Spleen (tissue), 13 donors: ENCODE measurements at places on chromosomes 11 and 22. TPM values are rescaled to one million over a fixed set of nuclear protein-coding genes. Genes with fewer than 3 reads are reported as not detected.
A peak's percentile ranks its signal among the peaks of the same experiment; 100 is the strongest.

- no peak overlapping the region for H3K27ac ChIP-seq
- H3K36me3 ChIP-seq, result no peaks in the 10 kb centered on the region
- no peaks in the 10 kb centered on the region for H3K4me1 ChIP-seq
- no peaks in the 10 kb centered on the region for H3K27me3 ChIP-seq
- no peak for DNase-seq
Observed at GRCh38 chr11:40597546-40598113, 861.8 kb downstream of the LRRC4C start.

GRCh38 chr22:26725012-26725676 is 67.8 kb downstream of the MIAT start:
- H3K27ac ChIP-seq, result no peak overlapping the region
- DNase-seq, result no peak
- H3K4me1 ChIP-seq, result no peaks in the 10 kb centered on the region
- peaks cover 29% of the 10 kb centered on the region for H3K36me3 ChIP-seq

DNA sequence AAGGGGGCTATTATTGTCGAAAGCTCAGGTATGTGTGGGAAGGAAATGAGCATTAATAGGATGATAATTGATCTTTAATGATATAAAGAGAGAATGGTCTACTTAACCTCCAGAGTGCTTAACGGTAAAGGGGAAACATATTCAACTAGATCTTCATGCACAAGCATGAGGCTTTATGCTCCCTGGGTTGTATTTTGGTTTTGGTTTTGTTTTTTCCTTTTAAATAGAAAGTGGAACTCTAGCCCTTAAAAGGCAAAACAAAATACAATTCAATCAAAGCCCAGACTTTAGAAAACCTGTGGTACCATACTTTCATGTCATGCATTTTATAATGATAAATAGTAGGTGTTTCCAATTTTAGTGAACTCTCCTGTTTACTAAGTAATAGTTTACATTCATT is 622.7 kb downstream of the METTL15 start:
- H3K4me1 ChIP-seq, result no peaks in the 10 kb centered on the region
- no peak overlapping the region for H3K4me3 ChIP-seq
- DNase-seq, result no peak
- no peak overlapping the region for H3K27ac ChIP-seq

DNA sequence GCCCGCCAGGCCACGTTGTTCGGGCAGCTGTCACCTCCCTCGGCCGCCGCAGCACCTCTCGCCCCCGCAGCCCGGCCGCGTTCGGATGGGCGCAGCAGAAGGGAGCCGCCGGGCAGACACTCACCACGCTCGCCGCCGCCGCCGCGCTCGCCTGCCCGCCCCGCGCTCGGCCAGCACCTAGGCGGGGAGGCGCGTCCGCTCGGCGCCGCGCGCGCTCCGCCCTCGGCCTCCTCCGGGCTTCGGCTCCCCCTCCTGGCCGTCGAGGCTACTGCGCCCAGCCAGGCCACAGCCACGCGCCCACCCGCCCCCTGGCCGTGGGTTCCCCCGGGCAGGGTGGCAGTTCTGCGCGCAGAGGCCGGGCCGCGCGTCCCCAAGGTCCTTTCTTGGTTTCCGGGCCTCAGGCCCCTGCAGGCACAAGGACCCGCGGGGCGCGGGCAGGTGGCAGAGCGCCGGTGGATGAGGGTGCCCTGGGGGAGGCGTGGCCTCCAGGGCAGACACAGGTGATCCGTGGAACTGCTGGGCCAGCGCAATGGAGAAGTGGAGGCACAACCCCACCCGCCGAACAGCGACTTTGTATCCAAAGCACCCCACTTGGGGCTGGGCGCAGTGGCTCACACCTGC is at the start of gene SLC25A22:
TSS of gene SLC25A22 (minus strand) at position 189 of the 621 bp plus-strand sequence. CDS start 3,275 bp downstream, outside the sequence.
- peak within 1 kb of the TSS; percentile 95 for H3K4me3 ChIP-seq
- peak within 1 kb of the TSS; percentile 78 for H3K27ac ChIP-seq
- H3K27me3 ChIP-seq, result no peaks in the 10 kb centered on the region
- DNase-seq, result peak; percentile 97
- H3K4me1 ChIP-seq, result peaks cover 56% of the 10 kb centered on the region
- H3K36me3 ChIP-seq, result peaks cover 27% of the 10 kb centered on the region

GRCh38 chr11:127103586-127104388 is 103.2 kb upstream of the KIRREL3 start:
- H3K27me3 ChIP-seq, result no peaks in the 10 kb centered on the region
- no peak overlapping the region for H3K27ac ChIP-seq
- H3K36me3 ChIP-seq, result no peaks in the 10 kb centered on the region
- no peak overlapping the region for H3K4me3 ChIP-seq
- no peaks in the 10 kb centered on the region for H3K4me1 ChIP-seq

DNA sequence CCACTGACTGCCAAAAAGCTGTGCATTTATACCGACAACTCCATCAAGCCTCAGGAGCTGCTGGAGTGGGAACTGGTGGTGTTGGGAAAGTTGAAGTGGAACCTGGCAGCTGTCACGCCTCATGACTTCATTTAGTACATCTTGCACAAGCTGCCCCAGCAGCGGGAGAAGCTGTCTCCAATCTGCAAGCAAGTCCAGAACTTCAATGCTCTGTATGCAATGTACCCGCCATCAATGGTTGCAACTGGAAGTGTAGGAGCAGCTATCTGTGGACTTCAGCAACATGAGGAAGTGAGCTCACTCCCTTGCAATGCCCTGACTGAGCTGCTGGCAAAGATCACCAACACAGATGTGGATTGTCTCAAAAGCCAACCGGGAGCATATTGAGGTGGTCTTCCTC is at the start of gene SLC22A25:
TSS of gene SLC22A25 (minus strand) at position 67 of the 400 bp plus-strand sequence. CDS start 13,947 bp downstream, outside the sequence.
- no peak within 1 kb of the TSS for H3K4me3 ChIP-seq
- H3K27me3 ChIP-seq, result no peaks in the 10 kb centered on the region
- H3K27ac ChIP-seq, result no peak within 1 kb of the TSS
- no peaks in the 10 kb centered on the region for H3K4me1 ChIP-seq

DNA sequence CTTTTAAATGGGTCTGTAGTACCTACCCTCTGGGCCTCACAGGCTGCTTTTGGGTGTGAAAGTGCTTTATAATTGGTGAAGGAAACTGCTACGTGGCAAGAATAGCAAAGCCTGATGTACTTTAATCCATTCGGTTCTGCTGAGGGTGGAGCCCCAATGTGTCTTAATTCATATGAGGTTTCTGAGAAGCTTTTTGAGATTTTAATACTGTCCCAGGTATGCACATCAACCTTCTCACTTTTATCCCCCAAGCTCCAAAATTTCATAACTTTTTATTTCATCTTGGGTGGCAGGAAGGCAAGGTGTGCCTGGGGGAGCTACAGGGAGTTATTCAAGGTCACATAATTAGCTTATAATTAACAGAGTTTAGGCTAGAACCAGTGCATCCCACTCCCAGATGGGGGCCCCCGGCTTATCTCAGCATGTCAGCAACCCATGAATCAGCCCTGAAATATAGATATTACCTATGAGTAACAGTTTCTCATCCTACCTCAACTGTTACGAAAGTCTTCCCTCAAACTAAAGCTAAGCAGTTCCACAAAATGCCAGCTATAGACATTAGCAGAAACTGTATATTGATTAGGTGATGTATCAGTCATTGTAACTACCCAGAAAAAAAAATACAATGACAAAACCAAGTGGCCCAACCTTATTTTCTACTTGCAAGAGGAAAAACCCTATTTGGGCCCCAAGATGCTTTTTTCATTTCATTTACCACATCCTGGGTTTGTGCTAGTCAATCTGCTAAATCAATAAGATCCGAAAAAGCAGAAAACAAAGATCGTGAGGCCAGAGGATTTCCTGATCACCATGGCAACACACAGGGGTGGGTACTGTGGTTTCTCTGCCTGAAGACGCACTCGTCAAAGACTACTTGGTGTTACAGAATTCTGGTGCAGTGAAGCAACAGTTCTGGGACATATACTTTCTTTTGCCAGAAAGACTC is 26.7 kb downstream of the CD44 start:
- no peaks in the 10 kb centered on the region for H3K27me3 ChIP-seq
- H3K27ac ChIP-seq, result peak overlapping the region; percentile 96
- H3K4me3 ChIP-seq, result no peak overlapping the region
- H3K4me1 ChIP-seq, result peaks cover 89% of the 10 kb centered on the region

DNA sequence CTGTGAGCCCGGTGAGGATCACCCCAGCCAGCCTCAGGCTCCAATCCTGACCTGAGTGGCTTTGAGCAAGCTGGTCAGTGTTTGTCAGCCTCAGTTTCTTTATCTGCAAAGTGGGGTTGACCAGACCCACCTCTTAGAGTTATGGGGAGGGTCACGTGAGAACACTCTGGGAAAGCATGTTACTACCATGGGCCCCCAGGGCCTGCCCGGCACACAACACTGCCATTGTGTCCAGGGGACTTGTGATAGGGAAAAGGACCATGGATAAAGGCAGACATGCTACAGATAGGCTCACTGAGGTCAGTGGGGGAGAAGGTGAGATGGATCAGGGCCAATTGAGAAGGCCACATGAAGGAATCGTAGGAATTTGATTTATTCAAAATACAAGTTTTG is 32.1 kb upstream of the SUSD2 start:
- peaks cover 53% of the 10 kb centered on the region for H3K4me1 ChIP-seq
- no peaks in the 10 kb centered on the region for H3K27me3 ChIP-seq
- H3K36me3 ChIP-seq, result peaks cover 2% of the 10 kb centered on the region
- no peak for DNase-seq
- no peak overlapping the region for H3K27ac ChIP-seq
- no peak overlapping the region for H3K4me3 ChIP-seq

GRCh38 chr11:63862923-63863322 is 24.0 kb downstream of the MARK2 start:
- H3K27ac ChIP-seq, result no peak overlapping the region
- no peak overlapping the region for H3K4me3 ChIP-seq
- no peak for DNase-seq
- peaks cover 83% of the 10 kb centered on the region for H3K4me1 ChIP-seq

GRCh38 chr11:2085251-2086066 is 53.7 kb downstream of the IGF2 start:
- DNase-seq, result peak; percentile 51
- no peak overlapping the region for H3K4me3 ChIP-seq
- no peaks in the 10 kb centered on the region for H3K27me3 ChIP-seq
- H3K36me3 ChIP-seq, result no peaks in the 10 kb centered on the region
- H3K4me1 ChIP-seq, result no peaks in the 10 kb centered on the region

- H3K4me3 ChIP-seq, result no peak overlapping the region
- no peaks in the 10 kb centered on the region for H3K36me3 ChIP-seq
- no peaks in the 10 kb centered on the region for H3K4me1 ChIP-seq
Observed at GRCh38 chr11:122421702-122422101, 233.8 kb upstream of the UBASH3B start.

GRCh38 chr11:81342966-81343365 is 1390.7 kb downstream of the FAM181B start:
- H3K4me1 ChIP-seq, result no peaks in the 10 kb centered on the region
- no peaks in the 10 kb centered on the region for H3K27me3 ChIP-seq
- no peak overlapping the region for H3K27ac ChIP-seq
- no peak for DNase-seq

DNA sequence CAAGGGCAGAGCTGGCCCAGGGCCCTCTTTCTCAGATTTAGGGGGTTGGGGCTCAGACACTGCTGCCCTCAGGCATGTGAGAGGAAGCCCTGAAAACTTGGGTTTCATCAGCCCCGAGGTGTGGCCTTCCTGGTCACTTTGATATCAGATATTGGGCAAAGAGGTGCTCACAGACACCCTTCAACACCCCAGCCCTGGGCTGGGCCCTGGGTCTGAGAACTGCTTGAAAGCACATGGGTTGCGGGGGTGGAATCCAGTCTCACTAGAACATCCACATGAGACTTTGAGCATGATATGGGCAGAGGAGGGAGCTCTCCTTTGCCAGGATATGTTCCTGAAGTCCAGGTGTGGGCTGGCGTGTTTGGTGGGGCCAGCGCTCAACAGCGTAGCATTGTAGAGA is 10.4 kb downstream of the DGAT2 start:
- no peaks in the 10 kb centered on the region for H3K36me3 ChIP-seq
- no peaks in the 10 kb centered on the region for H3K4me1 ChIP-seq
- H3K27me3 ChIP-seq, result no peaks in the 10 kb centered on the region
- no peak overlapping the region for H3K4me3 ChIP-seq
- DNase-seq, result peak; percentile 64

CSRP3 gene
- not detected for total RNA-seq

DNA sequence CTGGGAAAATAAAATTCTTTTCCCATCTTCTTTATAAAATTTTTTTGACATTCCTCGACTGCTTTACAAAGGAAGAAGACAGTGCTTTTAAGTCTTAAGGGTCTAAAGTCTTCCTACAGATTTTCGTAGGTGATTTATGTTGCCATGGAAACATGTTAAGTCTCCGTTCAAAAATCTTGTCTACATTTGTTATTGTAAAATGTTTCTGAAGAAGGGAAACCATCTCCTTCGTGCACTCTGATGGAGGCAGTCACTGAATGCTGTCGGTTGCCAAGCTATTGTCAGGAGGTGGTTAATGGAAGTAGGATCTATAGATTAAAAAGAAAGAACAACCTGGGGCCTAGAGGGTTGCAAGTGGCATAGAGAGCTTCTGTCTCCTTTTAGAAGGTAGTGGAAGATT is 52.6 kb downstream of the MAP6 start:
- H3K4me1 ChIP-seq, result no peaks in the 10 kb centered on the region
- no peaks in the 10 kb centered on the region for H3K36me3 ChIP-seq
- H3K27ac ChIP-seq, result no peak overlapping the region
- H3K4me3 ChIP-seq, result no peak overlapping the region
- H3K27me3 ChIP-seq, result no peaks in the 10 kb centered on the region

GRCh38 chr11:77400775-77401449 is 73.0 kb downstream of the PAK1 start:
- no peak for DNase-seq
- no peaks in the 10 kb centered on the region for H3K4me1 ChIP-seq
- H3K4me3 ChIP-seq, result no peak overlapping the region
- no peaks in the 10 kb centered on the region for H3K36me3 ChIP-seq

DNA sequence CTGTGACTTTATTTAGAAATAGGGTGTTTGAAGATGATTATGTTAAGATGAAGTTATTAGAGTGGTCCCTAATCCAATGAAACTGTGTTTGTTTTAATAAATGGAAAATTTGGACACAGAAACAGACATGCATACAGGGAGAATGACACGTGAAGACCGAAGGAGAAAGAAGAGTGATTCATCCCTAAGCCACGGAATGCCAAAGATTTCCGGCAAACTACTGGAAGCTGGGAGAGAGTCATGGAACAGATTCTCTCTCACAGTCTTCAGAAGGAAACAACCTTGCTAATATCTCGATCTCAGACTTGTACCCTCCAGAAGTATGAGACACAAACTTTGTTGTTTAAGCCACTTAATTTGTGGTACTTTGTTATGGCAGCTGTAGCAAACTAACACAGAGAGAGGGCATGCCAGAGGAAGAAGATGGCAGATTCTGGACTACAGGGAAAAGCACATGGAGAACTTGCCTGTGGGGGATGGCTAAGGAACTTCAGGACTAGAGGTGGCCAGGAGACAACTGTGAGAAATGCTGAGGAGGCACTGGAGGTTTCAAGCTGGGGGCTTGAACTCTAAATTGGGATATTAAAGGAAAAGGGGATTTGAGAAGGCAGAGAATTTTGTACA is 733.5 kb upstream of the CCDC90B start:
- H3K36me3 ChIP-seq, result no peaks in the 10 kb centered on the region
- no peaks in the 10 kb centered on the region for H3K27me3 ChIP-seq
- H3K4me3 ChIP-seq, result no peak overlapping the region
- H3K27ac ChIP-seq, result no peak overlapping the region
- no peak for DNase-seq

APOBEC3A gene
- 86.2 TPM for total RNA-seq

- H3K27me3 ChIP-seq, result no peaks in the 10 kb centered on the region
- DNase-seq, result no peak
- no peaks in the 10 kb centered on the region for H3K4me1 ChIP-seq
Observed at GRCh38 chr11:29184939-29185890, 831.6 kb downstream of the KCNA4 start.

- peaks cover 47% of the 10 kb centered on the region for H3K36me3 ChIP-seq
- no peak overlapping the region for H3K4me3 ChIP-seq
- no peaks in the 10 kb centered on the region for H3K27me3 ChIP-seq
- DNase-seq, result no peak
- no peak overlapping the region for H3K27ac ChIP-seq
Observed at GRCh38 chr11:8686325-8686724, 3.7 kb downstream of the RPL27A start.

- H3K4me1 ChIP-seq, result no peaks in the 10 kb centered on the region
- H3K36me3 ChIP-seq, result no peaks in the 10 kb centered on the region
- H3K27me3 ChIP-seq, result no peaks in the 10 kb centered on the region
Observed at GRCh38 chr11:100672498-100673033, 14.5 kb upstream of the ARHGAP42 start.
